ENCODE measurements at places on chromosomes 5 and 9.

DNA sequence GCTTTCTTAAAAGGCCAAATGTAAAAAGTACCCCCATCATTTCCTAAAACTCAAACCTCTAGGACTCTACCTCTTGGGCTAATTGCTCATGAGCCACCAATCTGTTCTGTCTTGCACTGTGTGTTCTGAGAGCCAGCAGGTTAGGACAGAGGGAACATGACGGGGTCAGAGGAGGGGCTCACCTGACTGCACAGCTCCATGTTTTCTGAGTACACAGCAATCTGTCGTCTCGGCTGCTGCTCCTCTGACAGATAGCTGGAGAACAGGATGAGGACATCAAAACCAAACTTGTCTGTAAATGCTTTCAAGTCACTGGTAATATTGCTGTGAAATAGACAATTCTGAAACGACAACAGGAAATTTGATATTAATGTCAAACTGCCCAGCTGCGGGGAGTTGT lies 50.9 kb upstream of the PCA3 start:
- no peak for DNase-seq

GRCh38 chr9:4517274-4517673 lies 27.0 kb downstream of the SLC1A1 start:
- no peak for DNase-seq

DNA sequence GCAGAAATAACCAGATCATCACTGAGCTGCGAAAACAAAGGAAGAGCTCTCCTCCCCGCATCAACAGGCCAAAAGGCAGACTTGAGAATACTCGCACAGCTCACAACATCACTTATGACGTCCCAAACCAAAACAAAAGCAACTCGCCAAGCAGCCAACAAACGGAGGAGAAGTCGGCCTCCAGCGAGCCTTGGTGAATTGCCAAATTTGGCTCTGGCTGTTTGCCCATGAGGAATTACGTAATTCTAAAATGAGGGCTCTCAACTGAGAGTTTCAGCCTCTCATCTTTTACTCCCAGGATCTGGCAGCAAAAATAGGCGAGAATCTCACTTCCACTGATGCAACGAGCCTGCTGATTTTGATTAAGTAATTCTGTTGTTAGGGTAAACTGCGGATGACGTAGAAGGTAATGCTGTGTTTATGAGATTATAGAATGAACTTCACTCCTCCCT lies 51.7 kb upstream of the SEMA6A start:
- DNase-seq = no peak

GRCh38 chr5:78000191-78000590 lies 224.1 kb upstream of the TBCA start:
- DNase-seq = no peak

All from activated T-cell treated with anti-CD3 and anti-CD28 coated beads for 4 hours (primary cell).